ENCODE measurements at places on chromosomes 13 and 19. TPM values are rescaled to one million over a fixed set of nuclear protein-coding genes. Genes with fewer than 3 reads are reported as not detected.

The ZFP28 gene
- 14.7 TPM for total RNA-seq

The U2AF1L4 gene
- total RNA-seq = 116 TPM

The ACER1 gene
- not detected for total RNA-seq

The ZIM2 gene
- total RNA-seq = 6.0 TPM

The LGALS14 gene
- total RNA-seq = not detected

The PEG3 gene
- total RNA-seq = 12.4 TPM

The RAB20 gene
- 0.77 TPM for total RNA-seq

The BAX gene
- 84.5 TPM for total RNA-seq

The CPT1C gene
- 5.3 TPM for total RNA-seq

The IFNL1 gene
- total RNA-seq = not detected

The B3GLCT gene
- 36.7 TPM for total RNA-seq

The ZNF709 gene
- total RNA-seq = 5.0 TPM

The LHB gene
- total RNA-seq = not detected

The KIR3DL2 gene
- total RNA-seq = 0.37 TPM

The ZSWIM9 gene
- 1.5 TPM for total RNA-seq

The C19orf12 gene
- 32.1 TPM for total RNA-seq

The ZNF44 gene
- 5.1 TPM for total RNA-seq

The CPAMD8 gene
- total RNA-seq = 16.5 TPM

The ZNF665 gene
- 14.2 TPM for total RNA-seq

The IGSF23 gene
- not detected for total RNA-seq

The RHPN2 gene
- 3.2 TPM for total RNA-seq

- DNase-seq = no peak
Observed at GRCh38 chr19:39592381-39592780, 9.9 kb upstream of the LGALS13 start.

DNA sequence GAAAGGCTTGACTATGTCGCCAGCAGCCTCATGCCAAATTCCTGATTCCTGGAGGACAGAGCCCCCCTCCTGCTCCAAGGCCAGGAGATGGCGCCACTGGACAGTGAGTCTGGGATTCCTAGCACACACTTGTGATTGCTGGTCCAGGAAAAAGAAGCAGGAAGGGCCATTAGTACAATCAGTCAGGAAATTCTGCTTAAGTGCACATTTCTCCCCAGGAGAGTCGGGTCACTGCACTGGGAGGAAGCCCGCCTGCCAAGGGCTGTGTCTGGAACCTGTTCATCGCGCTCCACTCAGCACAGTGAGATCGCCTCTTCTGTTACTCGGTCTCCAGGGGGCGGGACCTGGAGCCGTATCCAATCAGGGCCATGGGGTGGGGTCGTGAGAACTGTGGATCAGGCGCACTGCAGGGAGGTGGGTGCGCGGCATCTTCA lies 65.1 kb downstream of the ZNF823 start:
- peak; percentile 39 for DNase-seq

GRCh38 chr19:38417544-38418506 lies 8.2 kb downstream of the RASGRP4 start:
- DNase-seq = no peak

DNA sequence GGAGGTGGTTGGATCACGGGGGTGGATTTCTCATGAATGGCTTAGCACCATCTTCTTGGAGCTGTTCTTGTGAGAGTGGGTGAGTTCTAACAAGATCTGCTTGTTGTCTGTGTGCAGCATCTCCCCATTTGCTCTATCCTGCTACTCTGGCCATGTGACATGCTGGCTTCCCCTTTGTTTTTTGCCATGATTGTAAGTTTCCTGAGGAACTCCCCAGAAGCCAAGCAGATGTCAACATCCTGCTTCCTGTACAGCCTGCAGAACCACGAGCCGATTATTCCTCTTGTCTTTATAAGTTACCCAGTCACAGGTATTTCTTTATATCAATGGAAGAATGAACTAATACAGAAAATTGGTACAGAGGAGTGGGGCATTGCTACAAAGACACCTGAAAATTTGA lies 2.3 kb upstream of the SIGLEC12 start:
- no peak for DNase-seq

GRCh38 chr19:52741951-52742485 lies 7.2 kb upstream of the ZNF611 start:
- DNase-seq = no peak

GRCh38 chr13:110306340-110306959 lies 507 bp downstream of the COL4A1 start:
- DNase-seq = peak; percentile 46

GRCh38 chr13:36366031-36366430 lies 19.8 kb upstream of the SPART start:
- DNase-seq = no peak

DNA sequence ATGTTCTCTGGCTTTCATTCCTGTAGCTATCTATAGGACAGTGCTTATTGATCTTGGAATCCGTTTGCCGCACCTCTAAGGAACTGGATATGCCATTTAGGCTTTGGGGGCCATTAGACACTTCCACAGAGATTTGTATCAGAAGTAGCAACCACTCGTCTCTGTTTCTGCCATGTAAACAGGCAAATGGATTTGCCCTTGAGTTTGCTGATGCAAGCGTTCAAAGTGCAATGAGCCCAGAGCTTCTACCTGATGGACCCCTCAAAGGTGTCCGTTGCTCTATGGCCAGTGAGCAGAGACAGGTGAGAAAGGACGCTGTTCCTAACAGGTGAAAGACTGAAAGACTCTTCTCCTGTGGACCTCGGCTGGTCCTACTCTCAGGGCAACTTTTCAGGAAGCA lies 302.9 kb downstream of the ZNF536 start:
- DNase-seq = no peak

DNA sequence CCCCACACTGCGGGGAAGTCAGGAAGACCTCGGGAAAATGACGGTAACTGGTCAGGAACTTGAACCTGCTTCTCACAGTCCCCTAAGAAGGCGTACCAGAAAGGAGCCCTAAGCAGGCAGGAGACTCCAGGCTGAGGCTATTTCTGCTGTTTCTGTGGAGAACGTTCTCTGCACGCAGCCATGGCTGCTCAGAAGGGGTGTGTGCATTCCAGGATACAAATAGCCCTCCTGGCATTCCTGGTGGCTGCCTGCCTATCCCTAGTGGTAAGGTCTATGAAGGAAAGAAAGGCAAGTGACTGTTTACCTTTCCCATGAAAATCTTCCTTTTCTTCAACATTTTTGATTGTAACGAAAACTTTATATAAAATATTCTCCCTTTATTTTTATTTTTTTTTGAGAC lies 2.5 kb downstream of the SGCG start:
- no peak for DNase-seq

- no peak for DNase-seq
Observed at GRCh38 chr13:39976481-39976880, 321.0 kb downstream of the COG6 start.

DNA sequence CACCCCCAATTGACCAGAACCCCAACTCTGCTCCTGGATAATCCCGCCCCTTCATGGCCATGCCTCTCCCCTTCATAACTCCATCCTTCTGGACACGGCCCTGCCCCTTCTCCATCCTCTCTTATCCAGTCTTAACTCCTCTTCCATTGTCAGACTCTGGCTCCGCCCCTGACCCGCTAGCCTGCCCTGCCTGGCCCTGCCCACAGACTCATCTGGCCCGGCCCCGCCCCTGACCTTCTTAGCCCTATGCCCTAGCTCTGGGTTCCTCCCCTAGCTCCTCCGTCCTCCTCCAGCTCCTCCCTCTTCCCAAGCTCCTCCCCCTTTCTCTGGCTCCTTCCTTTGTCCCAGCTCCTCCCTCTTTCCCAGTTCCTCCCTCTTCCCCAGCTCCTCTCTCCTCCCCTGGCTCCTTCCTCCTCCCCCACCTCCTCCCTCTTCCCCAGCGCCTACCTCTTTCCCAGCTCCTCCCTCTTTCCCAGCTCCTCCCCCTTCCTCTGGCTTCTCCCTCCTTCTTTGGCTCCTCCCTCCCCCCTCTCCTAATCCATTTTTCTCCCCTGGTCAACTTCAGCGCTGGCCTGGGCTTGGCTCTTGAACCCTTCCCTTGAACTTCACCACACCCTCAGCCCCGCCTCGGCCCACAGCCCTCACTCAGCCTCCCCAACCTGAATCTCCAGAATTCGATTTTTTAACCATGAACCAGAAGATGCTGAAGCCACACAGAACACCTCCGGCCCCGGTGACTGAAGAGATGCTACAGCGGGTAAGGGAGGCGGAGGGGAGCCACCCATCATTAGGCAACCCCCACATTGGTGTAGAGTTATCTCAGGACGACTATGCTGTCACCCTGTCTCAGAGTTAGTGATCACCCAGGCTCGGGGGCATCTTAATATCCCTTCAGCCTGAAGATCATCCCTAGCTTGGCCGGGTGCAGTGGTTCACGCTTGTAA lies 9.2 kb upstream of the ZNF358 start:
- DNase-seq = no peak

- DNase-seq = no peak
Observed at GRCh38 chr13:39313721-39314120, 275.5 kb downstream of the NHLRC3 start.

DNA sequence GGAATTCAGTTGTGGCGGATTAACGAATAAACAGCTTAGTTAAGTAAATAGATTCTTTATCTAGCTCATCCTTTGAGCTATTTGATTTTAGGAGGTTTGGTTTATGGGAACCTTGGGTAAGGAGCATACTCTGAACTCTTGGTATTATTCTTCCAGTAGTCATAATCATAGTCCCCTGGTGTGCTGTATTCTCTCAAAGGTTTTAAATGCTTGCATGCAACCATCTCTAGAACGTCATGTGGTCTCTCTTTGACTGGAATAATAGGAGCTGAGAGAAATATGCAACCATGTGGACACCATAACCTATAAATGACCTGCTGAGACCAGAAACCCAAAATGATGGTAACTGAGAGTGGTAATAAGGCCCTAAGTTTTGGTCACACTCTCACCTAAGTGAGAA lies 951.6 kb upstream of the MIR17HG start:
- DNase-seq = no peak

- DNase-seq = no peak
Observed at GRCh38 chr19:32914879-32915660, 45.5 kb upstream of the SLC7A9 start.

GRCh38 chr19:43595999-43596841 lies at the start of the genes IRGQ and ZNF576:
TSS of gene IRGQ (minus strand) at chr19:43596134. CDS start at chr19:43595338, 796 bp downstream.
TSS of gene ZNF576 (plus strand) at chr19:43596595. CDS start at chr19:43597109, 514 bp downstream.
- DNase-seq = peak; percentile 100

- no peak for DNase-seq
Observed at GRCh38 chr13:98651744-98652143, 74.8 kb upstream of the STK24 start.

DNA sequence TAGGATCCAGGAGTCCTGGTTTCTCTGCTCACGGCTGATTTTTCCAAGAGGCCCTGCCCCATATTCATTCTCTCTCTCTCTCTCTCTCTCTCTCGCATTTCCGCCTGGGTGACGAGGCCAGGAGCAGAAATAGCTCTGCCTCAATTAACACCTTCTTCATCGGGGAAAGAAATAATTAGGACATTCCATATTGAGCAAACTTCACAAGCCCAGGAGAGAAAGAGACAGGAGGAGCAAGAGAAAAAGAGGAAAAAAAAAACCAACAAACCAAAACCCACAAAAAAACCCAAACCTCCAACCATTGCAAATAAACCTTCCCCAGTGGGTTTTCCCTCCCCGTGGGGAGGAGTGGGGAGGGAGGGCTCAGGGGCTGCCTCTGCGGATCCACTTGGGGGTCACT lies 143.0 kb downstream of the CACNA1A start:
- DNase-seq = no peak

DNA sequence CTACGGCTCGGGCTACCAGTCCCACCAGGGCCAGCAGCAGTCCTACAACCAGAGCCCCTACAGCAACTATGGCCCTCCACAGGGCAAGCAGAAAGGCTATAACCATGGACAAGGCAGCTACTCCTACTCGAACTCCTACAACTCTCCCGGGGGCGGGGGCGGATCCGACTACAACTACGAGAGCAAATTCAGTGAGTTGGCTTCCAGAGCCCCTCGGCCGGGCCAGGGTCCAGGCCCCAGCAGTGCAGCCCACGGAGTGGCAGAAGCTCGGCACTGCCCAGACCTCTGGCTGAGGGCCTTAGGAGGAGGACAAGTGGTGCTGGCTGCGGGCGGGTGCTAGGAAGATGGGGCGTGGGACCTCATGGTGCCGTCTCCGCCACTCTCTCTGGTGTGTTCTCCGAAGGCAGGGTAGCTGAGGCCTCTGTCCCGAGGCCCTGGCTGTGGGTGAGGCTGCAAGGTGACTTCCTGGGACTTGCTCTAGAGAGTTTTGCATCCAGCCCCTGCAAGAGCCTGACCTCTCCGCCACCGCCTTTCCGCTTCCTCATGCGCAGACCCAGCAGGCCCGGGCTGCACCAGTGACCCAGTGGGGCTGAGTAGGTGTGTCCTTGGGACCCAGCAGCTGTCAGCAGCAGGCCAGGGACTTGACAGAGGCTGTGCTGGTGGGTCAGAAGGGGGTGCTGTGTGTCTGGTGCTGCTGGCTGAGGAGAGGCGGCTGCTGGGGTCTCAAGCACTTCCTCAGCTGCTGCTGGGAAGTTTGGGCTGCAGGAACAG lies 13.5 kb upstream of the QTRT1 start:
- DNase-seq = no peak

- no peak for DNase-seq
Observed at GRCh38 chr13:41284512-41285288, 21.3 kb upstream of the MTRF1 start.

DNA sequence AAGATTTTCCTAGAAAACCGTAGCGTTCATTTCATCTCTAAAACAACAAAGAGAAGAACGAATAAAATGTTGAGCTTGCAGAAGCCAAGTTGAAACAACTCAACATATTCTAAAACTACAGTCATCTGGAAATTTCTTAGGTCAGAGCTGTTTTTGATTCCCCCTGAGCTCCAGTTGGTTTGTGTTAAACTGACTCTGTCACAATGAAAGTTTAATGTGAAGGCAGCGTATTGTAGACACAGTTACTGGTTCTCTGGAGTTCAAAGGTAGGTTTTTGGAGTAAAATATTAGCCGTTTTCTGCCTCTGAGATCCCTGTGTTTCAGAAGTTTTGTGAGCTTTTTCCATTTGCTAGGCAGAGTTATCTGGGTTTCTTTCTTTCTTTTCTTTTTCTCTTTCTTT lies 2.2 kb downstream of the ARHGEF7 start:
- no peak for DNase-seq

- DNase-seq = no peak
Observed at GRCh38 chr19:771332-771785, 20.4 kb downstream of the MISP start.

- DNase-seq = no peak
Observed at GRCh38 chr13:28872427-28873176, 52.5 kb downstream of the MTUS2 start.

- DNase-seq = no peak
Observed at GRCh38 chr19:55437410-55437809, 5.7 kb downstream of the SHISA7 start.

GRCh38 chr19:19687090-19687489 lies 18.5 kb downstream of the ZNF101 start:
- DNase-seq = no peak

DNA sequence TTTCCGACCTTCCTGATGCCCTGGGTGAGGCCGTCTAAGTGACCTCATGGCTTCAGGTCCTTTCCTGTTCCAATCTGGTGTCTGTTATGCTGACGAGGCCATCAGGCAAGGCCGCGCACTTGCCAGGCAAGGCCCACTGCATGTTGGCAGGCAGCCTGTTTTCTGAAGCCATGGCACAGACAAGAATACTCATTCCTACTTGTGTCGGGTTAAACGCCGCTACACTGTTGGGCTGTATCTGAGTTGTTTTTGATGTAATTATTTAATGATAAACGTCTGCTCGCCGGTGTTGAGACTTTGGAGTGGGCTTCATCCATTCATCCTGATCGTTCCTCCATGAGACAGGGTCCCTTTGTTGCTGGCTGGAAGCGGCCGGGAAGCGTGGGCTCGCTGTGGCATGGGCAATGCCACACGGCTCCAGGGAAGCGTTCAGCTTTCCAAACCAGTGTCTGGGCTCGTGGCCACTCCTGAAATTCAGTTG lies 92.1 kb downstream of the ATP11A start:
- peak; percentile 50 for DNase-seq

GRCh38 chr13:52723181-52723580 lies 16.4 kb downstream of the CNMD start:
- no peak for DNase-seq
